ENCODE measurements at places on chromosomes 2 and 18.

DNA sequence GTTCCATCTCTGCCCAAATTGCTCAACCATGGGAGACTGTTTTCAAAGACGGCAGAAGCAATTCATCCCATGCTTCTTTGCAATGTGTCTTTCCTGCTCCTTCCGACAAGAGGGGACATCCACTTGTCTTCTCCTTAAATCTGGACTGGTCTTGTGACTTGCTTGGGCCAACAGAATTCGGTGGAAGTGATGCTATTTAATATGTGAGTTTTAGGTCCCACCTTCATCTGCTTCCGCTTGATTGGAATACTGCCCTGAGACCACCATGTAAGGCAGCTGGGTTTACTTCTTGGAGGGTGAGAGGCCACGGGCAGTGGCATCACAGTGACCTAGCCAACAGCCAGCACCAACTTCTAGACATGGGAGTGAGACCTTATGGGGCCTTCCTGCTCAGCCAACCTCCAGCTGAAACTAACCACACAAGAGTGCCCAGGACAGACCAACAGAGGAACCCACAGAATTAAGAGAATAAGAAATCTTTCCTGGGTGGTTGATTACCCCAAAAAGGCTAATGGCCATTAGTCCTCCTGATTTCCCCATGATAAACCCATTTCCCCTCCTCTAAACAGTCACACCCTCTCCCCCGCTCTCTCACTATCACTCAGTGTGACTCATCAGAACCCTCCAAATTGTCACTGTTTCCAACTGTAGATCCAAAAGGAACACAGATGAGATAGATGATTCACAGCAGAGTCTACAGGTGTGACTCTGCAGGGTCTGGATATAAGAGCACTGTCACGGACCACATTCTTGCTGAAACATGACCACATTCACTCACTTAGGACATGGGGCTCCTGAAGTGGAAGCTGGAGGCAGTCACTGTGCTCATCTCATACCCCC, 16.2 kb upstream of the RHOB start:
- DNase-seq, result no peak

GRCh38 chr2:32423536-32423935, 66.7 kb downstream of the BIRC6 start:
- DNase-seq, result no peak

- DNase-seq, result no peak
Observed at GRCh38 chr2:27502142-27502541, 5.5 kb downstream of the GCKR start.

- no peak for DNase-seq
Observed at GRCh38 chr2:173033084-173033483, 42.6 kb upstream of the MAP3K20 start.

DNA sequence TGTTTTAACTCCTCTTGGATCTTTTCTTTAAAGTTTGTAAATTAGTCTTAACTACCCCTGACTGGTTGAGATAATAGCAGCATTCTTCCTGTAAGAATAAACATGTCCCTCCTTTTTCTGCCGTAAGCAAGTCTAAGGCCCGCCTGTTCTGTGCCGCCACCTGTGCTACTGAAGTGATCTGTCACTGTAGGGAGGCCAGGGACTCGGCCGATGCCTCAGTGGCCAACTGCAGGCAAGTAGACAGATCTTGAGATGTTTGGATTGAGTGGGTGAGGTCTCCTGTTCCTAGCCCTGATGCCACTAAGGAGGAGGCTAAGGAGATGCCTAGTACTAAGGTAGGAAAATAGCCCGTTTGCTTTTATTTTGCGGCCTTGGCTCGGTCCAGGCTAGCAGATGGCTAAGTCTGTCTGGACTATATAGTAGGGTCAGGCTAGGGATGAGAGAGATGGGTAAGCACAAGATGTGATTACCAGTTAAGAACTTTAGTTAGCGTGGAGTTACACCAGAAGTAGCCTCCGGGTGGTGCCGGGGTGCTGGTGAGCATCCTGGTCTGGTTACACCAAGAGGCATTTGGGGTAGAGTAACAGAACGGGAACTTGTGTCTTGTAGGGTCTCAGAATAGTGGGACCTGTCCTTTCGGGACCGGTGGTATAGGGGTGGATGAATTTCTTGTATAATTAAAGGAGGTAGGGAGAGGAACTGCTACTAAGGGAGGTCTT, 584.2 kb downstream of the SUCLG1 start:
- no peak for DNase-seq

DNA sequence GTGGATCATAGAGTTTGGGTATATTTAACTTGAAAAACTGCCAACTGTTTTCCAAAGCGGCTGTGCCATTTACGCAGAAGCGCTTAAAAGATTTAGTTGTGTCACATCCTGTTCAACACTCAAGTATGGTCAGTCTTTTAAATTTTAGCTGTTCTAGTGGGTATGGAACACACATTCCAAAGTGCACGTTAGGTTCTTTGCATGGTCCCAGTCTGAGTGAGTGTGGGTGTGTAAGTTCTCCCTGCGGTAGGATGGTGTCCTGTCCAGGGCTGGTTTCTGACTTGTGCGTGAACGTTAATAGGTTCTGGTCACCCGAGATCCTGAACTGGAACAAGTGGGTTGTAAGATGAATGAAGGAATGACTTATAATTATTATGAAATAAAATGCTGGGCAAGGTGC, 28.4 kb upstream of the IL36G start:
- no peak for DNase-seq

DNA sequence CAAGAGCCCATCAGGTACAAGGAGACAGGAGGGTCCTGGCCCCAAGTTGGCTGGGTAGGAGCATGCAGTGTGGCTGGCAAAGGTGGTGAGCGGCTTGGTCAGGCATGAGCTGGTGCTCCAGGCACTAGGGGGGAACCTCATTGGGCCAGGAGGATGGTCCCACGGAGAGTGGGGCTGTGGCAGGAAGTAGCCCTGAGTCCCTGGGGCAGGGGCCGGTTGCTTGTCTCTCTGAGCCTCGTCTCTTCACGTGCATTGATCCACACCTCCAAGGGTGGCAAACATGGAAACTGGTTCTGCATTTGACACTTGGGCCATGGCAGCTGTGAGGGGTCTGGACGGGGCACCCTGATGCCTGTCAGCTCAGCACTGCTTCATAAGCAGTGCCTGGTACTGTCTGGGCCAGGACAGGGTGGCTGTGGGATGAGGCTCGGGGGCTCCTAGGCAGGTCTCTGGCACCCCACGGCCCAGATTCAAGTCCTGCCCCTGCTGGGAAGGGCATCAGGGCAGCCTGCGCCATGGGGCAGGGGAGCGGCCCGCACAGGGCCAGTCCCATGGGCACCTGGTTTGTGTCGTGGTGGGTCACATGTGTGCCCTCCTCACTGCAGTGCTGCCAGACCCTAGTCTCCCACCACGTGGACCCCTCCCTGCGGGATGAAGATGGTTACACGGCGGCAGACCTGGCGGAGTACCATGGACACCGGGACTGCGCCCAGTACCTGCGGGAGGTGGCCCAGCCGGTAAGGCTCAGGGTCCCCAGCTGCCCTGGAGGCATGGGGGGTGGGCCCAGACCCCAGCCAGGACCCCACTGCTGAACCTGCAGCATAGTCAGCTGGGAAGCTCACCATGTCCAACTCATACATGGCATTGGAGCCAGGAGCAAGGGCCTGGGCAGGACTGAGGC, 16.4 kb downstream of the ESPNL start:
- no peak for DNase-seq

DNA sequence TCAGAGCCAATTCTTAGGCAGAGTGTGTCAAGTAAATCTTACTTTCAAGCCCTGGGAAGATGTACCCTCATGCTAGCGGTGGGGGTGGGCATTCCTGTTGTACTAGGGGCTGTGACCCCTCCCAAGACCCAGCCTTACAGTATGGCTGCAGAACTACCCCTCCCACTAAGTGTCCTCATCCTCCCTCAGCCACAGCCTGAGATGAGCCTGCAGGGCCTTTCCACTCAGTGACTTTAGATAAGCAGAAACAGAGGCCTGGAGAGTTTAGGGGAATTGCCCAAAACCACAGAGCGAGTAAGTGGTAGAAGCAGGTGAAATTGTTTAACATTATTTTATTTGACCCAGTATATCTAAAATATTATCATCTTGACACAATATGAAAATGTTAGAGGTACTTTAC, 36.6 kb downstream of the TTC32 start:
- no peak for DNase-seq

- no peak for DNase-seq
Observed at GRCh38 chr2:186457908-186458307, 28.2 kb upstream of the ZC3H15 start.

- DNase-seq, result no peak
Observed at GRCh38 chr18:44934901-44935300, 254.2 kb downstream of the SETBP1 start.

DNA sequence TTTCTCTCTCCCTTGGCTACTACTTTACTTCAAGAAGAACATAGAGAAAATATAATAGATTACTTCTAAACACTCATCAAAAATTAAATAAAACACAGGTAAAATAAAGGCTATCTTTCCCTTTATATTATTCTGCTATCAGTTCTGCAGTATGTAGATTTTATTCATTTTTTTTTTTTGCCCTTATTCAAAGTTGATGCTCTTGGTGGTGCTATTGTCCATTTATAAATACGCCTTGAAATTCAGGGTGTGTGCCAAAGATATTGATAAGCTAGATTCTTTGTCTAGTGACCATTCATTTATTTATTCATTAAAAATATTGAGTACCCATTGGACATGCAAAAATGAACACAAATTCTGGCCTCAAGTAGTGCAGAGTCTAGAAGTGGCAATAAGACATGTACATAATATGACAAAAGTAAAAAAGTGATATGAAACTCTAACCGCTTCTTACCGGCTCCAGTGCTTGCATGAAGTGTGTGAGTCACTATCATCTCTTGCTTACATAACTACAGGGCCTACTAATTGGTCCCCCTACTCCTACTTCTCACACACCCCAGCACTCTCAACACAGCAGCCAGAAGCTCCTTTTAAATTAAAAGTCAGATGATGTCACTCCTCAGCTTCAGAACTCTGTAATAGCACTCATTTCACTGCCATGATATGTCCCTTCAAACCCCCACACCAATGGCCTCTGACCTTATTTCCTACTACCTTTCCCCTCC, 208.3 kb upstream of the FANCL start:
- no peak for DNase-seq

DNA sequence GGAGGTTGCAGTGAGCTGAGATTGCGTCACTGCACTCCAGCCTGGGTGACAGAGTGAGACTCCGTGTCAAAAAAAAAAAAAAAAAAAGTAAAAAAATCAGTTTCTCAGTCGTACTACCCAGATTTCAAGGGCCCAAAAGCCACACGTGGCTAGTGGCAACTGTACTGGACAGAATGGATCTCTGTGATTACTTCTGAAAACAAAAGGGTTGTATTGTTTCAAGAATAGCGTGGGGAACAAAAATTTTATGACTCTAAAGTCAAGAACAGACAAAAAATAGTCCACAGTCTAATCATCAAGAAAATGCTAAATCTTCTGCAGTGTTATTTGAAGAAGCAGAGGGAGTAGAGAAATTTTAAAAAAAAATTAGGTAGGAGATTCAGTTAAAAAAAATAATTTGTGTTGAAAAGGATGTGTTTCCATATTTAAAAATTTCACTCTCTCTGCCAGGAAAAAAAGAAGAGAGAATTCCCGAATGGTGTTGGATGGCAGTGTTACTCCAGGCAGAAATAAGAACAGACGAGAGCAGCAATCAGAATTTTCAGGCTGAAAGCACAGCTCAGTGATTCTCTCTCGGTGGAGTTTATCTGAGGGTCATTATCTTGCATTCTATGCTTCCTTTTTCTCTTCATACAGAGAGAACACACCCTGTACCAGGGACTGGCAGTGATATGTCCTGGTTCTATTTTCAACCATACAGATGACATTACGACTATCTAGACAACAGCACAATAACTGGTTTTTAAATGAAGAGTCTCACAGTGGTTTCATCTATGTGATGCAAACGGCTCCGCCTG, 61.8 kb downstream of the CABYR start:
- DNase-seq, result no peak

GRCh38 chr2:171509945-171510731, 12.1 kb upstream of the CYBRD1 start:
- no peak for DNase-seq

DNA sequence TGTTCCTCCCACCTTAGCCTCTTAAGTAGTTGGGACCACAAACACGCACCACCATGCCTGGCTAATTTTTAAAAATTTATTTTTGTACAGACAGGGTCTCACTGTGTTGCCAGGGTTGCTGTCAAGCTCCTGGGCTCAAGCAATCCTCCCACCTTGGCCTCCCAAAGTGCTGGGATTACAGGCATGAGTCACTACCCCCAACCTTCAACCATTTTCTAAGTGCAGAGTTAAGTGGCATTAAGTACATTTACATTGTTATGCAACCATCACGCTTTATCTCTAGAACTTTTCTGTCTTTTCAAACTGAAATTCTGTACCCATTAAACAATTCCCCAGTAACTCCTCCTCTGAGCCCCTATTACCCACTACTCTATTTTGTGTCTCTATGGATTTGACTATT, 45.9 kb upstream of the AFF3 start:
- DNase-seq, result no peak

- no peak for DNase-seq
Observed at GRCh38 chr2:5749347-5749746, 57.2 kb downstream of the SOX11 start.

DNA sequence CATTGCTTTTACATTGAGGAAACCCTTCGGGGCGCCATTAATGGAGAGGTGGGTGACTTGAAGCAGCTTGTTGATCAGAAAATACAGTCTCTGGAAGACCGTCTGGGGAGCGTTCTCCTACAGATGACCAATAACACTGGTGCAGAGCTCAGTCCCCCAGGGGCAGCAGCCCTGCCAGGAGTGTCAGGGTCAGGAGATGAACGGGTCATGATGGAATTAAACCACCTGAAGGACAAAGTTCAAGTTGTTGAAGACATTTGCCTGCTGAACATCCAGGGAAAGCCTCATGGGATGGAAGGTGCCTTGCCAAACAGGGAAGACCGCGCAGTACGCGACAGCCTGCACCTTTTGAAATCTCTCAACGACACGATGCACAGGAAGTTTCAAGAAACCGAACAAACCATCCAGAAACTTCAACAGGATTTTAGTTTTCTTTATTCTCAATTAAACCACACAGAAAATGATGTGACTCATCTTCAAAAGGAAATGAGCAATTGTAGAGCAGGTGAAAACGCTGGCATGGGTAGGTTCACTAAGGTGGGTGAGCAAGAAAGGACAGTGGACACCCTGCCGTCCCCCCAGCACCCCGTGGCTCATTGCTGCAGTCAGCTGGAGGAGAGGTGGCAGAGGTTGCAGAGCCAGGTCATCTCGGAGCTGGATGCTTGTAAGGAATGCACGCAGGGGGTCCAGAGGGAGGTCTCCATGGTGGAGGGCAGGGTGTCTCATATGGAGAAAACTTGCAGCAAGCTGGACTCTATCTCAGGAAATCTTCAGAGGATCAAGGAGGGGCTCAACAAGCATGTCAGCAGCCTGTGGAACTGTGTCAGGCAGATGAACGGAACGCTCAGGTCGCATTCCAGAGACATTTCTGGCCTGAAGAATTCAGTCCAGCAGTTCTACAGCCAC, 45.0 kb downstream of the EMILIN2 start:
- no peak for DNase-seq

Data from right renal cortex interstitium (tissue), 3 donors.